ENCODE measurements at places on chromosomes 6 and 20.
A peak's percentile ranks its signal among the peaks of the same experiment; 100 is the strongest.

DNA sequence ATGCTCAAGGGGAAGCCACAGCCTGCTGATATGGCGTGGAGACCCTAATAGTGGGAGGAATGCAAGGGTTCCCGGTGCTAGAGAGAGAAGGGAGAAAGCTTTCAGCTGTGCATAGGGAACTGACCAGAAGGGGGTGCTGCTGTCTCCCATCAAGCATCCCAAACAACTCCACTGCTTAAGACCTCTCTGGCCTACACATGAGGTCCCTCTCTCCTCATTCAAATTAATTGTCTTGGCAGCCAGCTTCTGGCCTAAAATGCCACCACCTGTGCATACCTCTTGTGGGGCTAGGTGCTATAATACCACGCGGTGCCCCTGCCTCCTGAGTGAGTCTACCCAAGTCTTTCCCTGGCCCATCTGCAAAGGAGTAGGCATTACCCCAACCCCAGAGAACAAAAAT lies 14.5 kb downstream of the ADISSP start:
- DNase-seq: no peak

DNA sequence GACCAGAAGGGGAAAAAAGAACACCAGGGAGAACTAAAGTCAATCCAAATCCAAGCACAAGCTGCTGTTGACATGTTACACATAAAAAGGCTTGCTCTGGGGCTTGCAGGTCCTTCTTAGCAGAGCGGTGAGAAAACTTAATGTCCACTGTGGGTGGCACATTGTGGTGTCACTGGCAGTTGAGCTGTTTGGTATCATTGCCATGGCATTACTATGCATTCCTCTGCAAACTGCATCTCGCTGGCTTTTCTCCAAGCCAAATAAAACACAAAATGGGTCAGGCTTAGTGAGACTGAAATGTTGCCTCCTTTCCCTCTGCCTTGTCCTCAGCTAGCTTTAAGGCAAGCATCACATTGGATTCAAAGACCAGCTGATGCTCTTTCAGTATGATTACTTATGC lies 40.9 kb downstream of the LY86 start:
- no peak for DNase-seq

GRCh38 chr6:69631552-69632346 lies 165.1 kb downstream of the LMBRD1 start:
- DNase-seq: no peak

DNA sequence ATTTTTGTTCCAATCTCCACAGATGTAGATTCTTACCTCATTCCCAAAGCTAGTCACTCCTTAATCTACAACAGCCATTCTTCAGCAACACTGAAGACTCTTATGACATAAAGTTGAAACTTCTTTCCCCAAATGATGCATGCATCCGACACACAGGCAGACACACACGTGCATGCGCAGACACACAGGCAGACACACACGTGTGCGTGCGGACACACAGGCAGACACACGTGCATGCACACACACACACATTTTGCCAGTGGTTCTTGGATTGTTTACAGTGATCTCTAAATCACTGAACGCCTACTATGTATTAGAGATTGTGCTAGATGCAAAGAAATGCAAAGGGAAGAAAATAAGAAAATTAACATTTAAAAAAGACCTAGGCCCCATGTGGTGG lies 9.0 kb upstream of the TRPC4AP start:
- DNase-seq: no peak

GRCh38 chr6:56688521-56688920 lies 45.8 kb upstream of the DST start:
- no peak for DNase-seq

DNA sequence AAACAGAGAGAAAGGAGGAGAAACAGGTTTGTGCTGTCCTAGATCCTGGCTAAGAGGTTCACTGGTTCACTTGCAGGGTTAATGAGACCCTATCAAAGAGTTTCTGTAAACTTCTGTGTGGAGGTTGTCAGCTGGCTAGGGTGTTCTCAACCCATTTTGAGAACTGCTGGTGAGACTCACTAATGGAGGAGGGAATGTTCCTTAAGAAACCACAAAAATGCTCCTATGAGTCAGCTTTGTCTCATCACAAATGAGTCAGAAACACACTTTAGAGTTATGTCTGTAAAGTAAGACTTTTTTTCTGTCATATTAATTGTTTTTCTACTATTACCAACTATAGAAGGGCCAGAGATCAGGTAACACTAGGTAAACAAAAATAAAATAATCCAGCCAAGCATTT lies 884.4 kb downstream of the PHF3 start:
- no peak for DNase-seq

- no peak for DNase-seq
These were observed 112.3 kb upstream of the TOP1 start for GRCh38 chr20:40916276-40916675.

- no peak for DNase-seq
These were observed 25.2 kb downstream of the TAF4 start for GRCh38 chr20:62040381-62040922.

- DNase-seq: no peak
These were observed 921.9 kb upstream of the EYS start for GRCh38 chr6:66628917-66629316.

GRCh38 chr6:132695773-132696172 lies 18.1 kb downstream of the VNN1 start:
- no peak for DNase-seq

DNA sequence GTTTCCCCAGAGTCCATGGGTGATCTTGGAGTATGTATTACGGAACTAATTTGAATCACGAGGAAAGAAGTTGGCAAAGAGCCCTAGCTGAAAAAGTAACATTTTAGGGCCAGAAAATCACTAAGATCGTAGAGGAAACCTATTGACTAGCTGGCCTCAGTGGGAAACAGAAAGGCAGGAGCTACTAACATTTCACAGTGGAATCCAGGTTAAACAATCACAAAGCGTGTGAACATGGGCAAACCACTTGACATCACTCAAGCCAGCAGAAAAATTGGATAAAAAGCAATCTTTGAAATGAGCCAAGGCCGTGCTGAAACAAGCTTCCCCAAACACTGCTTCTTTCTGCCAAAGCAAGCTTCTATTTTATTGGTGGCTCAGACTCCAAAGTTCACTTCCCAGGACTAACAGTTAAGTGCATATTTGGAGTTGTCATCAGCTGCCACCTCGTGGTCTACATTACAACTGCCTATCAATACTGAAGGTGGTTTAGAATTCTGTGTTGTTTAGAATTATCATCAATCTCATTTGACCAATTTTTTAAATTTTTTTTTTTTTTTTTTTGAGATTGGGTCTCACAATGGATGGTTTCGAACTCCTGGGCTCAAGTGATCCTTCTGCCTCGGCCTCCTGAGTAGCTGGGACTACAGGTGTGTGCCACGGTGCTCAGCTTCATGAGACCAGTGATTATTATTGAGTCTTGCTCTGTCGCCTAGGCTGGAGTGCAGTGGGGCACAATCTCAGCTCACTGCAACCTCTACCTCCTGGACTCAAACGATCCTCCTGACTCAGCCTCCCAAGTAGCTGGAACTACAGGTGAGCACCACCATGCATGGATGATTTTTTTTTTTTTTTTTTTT lies 10.6 kb downstream of the RPS10 start:
- peak; percentile 39 for DNase-seq

GRCh38 chr6:21327326-21328112 lies 266.0 kb upstream of the SOX4 start:
- no peak for DNase-seq

DNA sequence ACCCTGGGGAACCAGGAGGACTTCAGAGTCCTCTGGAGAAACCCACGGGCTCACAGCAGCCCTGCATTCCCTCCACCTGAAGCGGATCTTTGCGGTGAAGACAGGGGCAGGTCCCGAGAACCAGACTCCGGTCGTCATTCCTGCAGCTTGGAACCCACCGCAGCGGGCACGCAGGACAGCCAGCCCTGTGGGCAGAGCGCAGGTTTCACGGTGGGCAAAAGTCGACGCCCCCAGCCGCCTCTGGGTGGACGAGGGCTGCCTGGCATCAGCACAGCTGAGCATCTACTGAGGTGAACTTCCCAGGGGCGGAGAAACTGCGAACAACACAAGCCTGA lies 118.3 kb downstream of the PSMB1 start:
- DNase-seq: no peak

- DNase-seq: no peak
These were observed 85.0 kb upstream of the KCNK16 start for GRCh38 chr6:39407446-39407993.

GRCh38 chr6:143003676-143004075 lies 57.0 kb upstream of the AIG1 start:
- DNase-seq: no peak

DNA sequence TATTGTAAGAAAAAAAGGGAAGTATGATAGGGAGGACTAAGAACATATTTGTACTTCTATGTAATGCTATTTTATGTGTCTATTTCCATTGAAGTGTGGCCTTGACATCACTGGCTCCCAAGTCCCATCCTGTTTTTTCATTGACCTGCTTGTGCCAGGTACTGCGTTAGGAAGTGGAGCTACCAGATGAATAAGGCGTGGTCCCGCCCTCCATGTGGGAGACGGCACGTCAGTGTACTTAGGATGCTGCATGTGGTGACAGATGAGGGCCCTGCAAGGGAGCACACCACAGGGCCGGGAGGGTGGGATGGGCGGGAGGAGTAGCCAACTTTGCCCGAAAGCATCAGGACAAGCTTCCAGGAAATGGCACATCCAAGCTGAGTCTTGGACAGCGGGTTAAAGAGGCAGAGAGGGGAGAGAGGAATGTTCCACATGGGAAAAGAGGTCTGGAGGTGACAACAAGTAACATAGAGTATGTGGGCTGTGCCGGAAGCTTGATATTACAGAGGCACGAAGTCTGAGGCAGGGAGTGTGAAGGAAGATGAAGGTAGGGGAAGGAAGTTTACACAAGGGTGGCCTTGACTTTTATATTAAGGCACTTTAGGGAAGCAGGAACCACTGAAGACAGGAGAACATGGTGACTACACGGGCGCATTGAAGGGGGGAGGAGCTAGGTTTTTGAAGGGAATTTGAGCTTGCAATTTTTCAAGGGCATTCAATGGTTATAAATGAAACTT lies 140.6 kb downstream of the MTHFD1L start:
- no peak for DNase-seq

DNA sequence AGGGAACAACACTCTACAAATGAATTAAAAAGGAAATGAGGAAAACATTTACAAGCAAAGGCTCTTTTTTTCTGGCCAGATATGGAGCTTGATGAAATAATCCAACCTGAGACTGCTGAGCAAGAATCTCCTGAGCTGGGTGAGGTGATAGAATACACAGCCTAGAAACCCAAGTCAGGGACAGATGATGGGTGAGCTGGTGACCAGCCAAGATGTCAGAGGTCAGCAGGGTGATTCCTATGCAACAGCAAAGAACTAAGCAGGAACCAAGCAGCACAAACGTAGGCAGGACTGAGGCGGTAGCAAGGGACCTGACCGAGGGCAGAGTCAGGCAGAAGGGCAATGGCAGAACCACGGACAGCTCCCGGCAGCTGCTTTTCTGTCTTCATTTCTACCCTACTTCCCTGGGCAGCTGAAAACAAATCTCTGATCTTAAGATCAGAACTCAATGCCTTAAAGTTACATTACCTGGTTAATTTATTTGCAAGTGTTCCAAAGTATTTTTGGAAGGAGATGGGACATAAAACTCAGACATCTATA lies 75.1 kb downstream of the CDC40 start:
- DNase-seq: no peak

DNA sequence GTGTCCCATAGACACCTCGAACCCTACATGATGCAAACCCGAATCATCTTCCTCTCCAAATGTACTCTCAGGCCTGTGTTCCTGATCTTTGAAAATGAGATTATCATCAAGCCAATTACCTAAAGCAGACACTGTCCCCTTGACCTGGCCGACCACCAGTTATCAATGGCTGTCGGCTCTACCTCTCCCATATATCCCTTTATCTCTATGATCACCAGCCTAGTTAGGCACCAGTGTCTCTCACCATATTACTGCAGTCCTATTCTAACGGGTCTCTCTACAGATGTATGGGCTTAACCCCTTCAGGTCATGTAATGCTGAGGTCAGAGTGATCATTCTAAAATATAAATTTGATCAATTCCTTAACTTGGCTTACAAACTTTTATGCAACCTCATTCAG lies 234.9 kb upstream of the MARCKS start:
- no peak for DNase-seq

GRCh38 chr6:34247481-34248197 lies 1.2 kb downstream of the SMIM29 start:
- no peak for DNase-seq

GRCh38 chr20:56766528-56766927 lies 137.4 kb downstream of the TFAP2C start:
- DNase-seq: no peak

GRCh38 chr6:140490081-140490480 lies 1115.6 kb upstream of the CITED2 start:
- DNase-seq: no peak

GRCh38 chr20:6838181-6838826 lies 70.8 kb downstream of the BMP2 start:
- DNase-seq: no peak

DNA sequence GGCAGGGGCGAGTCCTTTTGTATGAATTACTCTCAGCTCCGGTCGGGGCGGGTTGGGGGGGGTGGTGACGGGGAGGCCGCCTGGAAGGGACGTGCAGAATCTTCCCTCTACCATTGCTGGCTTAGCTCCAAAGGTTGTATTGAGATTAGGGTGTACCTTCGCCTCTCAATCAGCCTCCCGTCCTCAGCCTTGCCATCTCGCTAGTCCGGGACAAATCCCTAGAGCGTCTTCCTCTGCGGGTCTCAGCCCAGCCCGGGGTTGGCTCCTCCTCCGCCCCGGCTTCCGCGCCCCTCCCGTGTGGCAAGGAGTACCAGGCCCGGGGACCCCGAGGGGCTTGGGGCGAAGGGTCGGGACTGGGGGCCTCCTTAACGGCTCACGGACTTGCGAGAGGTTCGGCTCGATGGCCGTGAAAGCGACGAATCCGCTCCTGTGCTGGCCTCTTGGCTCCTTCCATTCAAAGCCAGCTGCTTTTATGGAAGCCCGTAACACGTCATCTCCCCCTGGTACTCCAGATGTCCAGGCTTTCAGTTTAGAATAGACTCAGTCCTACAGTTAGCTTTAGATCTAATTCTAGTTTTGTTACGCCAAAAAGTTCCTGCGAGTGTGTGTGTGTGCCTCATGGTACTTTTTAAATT lies 636 bp upstream of the EEF1A1 start:
- DNase-seq: peak; percentile 74

DNA sequence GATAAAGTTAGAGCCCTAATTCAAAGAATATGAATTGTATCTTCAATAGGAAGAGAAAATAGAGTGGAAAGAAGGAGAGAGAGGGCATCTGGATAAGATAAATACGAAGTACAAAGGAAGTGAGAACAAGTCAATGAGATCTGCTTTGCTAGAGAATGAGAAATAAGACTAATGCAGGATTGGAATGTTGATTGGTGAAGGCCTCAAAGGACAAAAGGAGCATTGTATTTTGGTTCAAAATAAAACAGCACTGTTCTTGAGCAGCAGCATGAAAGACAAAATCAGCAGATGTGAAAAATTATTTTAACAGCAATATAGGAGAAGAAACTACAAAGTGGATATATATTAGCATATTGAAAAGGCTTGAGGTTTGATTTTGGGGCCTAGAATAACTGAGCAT lies 5.1 kb upstream of the TMEM244 start:
- DNase-seq: no peak

DNA sequence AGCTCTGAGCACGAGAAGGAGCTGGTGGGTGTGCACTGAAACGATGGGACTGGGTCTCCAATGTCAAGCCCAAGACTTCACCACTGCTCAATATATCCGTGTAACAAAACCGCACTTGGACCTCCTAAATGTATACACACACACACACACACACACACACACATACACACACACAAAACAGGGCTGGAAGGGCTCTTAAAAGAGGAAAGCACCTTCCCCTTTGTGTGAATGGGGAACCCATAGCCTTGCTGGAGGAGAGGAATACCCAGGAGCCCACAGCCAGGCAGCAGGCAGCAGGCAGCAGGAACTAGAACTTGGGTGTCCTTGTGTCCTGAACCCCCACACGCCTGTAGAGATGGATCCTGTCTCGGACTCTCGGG lies 29.8 kb downstream of the TGM2 start:
- DNase-seq: no peak
